Retina (tissue), 1 donor: ENCODE measurements at places on chromosomes 6 and 20.

DNA sequence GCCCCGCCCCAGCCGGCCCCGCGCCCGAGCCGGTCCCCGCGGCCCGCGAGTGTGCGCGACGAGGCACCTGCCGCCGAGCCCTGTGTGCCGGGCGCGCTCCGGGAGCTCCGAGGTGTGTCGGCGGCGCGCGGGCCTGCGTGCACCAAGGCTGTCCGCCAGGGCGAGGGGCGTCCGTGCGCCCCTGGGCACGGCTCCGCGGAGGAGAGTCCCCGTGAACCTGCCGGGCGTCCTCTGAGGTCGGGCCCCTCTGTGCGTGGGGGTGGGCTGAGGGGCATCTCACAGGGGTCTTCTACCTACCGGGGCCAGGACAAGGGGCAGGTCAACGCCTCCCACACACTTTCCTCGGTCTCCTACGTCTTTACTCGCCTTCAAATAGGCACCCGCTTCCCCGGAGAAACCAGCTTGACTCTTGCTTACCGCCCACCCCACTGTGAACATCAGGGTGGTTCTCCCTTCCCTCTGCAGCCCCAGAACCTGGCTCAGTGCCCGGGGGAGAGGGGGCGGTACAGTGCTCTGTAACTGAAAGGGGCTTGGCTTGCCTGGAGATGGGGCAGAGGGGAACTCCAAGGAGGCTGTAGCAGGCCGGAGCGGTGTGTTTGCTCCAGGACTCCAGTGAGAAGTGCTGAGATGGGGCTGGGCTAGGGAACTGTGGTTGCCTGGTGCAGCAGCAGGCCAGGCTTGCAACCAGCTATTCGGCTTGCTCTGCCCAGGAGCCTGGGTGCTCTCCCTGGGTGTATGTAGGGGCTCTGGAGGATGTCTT, at the start of gene SAMD10:
Gene SAMD10 (minus strand): TSS at position 86 of the 760 bp plus-strand sequence. CDS start 175 bp downstream, outside the sequence.
- DNase-seq, result peak; percentile 67

- DNase-seq, result no peak
These were observed 149.7 kb downstream of the LRRC1 start for GRCh38 chr6:53944543-53944942.

DNA sequence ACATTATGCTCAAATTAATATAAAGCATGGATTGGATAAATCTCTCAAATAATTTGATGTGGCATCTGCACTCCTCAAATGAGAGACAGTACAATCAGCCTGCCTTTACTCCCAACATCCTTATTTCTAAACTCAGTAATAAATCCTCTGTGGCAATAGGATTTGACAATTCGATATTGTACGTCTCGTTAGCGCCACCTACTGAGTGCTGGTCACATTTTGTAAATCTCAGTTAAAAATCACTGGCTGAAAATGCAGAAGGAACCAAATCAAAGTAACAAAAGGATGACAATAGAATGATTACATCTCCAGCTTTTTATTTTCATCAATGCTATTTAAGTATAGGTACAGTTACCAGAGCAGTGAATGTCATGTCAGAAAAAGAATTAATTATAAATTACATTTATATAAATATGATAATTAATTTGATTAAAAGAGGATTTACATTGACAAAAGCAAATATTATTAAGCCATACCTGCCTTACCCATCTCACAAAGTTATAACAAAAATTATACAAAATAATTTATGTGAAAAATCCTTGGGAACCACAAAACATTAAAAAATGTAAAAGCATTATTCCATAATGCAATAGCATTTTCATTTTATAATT, 20.2 kb upstream of the GJE1 start:
- DNase-seq, result peak; percentile 51

- no peak for DNase-seq
These were observed 800 bp upstream of the GRIK2 start for GRCh38 chr6:101392586-101393230.

GRCh38 chr20:62737271-62737811, 28.7 kb downstream of the NTSR1 start:
- DNase-seq, result peak; percentile 16

DNA sequence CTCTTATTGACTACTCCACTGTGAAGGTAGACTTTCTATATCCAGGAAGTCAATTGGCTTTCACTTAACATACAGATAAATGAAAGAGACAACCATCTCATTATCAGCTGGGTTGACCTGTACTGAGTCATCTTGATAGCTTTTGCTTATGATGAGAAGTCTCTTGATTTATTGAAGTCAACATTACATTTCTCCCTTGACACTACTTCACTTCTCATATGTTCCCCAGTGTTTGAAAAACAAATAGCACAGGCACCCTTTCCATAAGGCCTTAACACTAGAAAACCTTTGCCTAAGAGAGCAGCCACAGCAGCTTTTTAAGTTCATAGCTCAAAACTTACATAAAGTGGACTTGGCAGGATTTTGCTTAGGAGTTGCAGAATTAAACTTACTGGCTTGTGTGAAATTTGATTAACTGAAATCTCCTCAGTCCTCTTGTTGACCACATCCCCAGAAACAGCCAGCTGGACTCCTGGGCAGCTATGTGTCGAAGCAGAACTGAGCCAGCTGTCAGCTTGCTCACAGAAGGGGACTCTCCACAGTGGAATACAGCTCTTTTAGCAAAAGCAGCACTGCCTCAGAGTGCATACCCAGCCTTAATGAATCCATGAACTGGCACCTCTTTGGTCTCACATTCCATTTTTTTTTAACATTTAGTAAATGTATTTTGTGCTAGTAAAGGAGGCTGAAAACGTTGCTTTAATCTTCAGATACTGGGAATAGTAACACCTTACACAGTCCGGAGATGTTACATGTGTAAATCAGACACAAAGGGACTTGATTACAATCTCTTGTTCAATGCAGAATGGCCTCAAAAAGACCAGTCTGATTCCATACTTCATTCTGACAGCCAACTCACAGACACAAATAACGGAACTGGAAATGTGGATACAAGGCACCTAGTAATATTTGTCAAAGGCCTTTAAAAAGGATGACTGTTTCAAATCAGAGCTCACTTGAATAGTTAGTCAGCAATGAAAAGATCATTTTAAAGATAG, 1532.7 kb downstream of the HACE1 start:
- DNase-seq, result peak; percentile 74

GRCh38 chr6:84651583-84651982, 112.8 kb downstream of the TBX18 start:
- no peak for DNase-seq

DNA sequence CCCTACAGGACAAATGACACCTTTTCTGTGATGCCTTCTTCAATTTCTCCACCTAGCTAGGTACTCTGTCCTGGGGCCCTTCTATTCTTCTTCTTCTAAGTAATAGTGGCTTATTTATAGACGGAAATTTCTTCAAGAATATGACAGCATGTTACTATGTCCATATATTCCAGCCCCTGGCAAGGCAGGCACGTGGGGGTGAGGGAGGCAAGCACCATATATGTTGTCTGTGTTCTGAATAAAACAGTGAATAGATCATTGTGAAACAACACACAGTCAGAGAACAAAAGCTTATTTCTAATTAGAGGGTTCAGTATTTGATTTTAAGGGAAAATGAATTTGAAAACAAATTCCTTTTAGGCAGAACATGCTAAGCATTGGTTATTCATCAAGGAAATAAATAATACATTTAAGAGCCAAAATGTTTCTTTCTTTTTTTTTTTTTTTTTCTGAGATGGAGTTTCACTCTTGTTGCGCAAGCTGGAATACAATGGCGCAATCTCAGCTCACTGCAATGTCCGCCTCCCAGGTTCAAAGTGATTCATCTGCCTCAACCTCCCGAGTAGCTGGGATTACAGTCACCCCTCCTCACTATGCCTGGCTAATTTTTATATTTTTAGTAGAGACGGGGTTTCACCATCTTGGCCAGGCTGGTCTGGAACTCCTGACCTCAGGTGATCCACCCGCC, 6.2 kb downstream of the HEBP2 start:
- no peak for DNase-seq

DNA sequence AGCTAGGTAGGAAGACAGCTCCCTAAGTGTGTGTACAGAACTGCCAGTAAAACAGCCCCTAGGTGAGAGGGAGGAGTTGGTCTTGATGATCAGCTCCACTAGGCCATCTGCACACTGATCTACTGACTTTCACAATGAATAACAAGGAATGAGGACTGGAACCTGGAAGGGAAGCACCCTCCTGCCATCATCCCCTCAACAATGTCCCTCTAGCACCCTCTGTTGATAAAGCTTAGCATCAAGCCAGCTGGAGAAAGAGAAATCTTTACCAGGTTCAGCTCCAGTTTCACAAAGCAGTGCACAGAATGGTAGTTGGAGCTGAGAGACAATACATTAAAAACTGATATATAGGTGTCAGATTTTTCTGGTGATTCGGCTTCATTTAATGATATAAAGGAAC, 57.2 kb upstream of the IRAK1BP1 start:
- DNase-seq, result peak; percentile 58

GRCh38 chr6:112482373-112482772, 135.2 kb downstream of the RFPL4B start:
- no peak for DNase-seq

GRCh38 chr6:21489826-21490225, 103.7 kb upstream of the SOX4 start:
- DNase-seq, result no peak

- DNase-seq, result no peak
These were observed 44.0 kb downstream of the RANBP9 start for GRCh38 chr6:13667655-13668054.

DNA sequence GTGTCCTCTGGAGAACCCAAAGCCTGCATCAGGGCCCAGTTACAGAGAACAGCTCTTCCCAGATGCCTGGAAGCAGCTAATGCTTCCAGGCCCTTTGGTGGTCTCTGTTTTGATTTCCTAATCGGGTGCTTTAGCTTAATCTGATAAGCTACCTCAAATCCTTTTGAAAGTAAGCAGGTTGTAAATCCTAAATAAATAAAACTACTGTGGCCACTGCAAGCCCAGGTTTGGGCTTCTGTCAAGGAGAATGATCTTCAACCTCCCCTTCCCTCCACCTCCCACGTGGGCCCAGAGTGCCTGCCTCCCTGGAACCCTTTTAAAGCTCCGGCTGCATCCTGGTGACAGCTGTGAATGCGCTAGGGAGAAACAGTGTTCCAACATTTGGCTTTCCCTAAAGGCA, 25.2 kb upstream of the FYN start:
- DNase-seq, result no peak

GRCh38 chr6:130337534-130337933, 28.3 kb upstream of the TMEM200A start:
- DNase-seq, result no peak

- DNase-seq, result no peak
These were observed 27.9 kb downstream of the LOC128125822 start for GRCh38 chr6:63600136-63600535.

GRCh38 chr6:39906318-39906761, 27.9 kb downstream of the MOCS1 start:
- DNase-seq, result no peak

GRCh38 chr20:50163570-50164317, 10.2 kb upstream of the PEDS1 start:
- DNase-seq, result peak; percentile 19

- DNase-seq, result no peak
These were observed 1173.9 kb upstream of the CITED2 start for GRCh38 chr6:140548366-140548765.

- DNase-seq, result no peak
These were observed 219.8 kb upstream of the ARID1B start for GRCh38 chr6:156557251-156557910.

- no peak for DNase-seq
These were observed 8.5 kb downstream of the TPD52L2 start for GRCh38 chr20:63873477-63873971.

DNA sequence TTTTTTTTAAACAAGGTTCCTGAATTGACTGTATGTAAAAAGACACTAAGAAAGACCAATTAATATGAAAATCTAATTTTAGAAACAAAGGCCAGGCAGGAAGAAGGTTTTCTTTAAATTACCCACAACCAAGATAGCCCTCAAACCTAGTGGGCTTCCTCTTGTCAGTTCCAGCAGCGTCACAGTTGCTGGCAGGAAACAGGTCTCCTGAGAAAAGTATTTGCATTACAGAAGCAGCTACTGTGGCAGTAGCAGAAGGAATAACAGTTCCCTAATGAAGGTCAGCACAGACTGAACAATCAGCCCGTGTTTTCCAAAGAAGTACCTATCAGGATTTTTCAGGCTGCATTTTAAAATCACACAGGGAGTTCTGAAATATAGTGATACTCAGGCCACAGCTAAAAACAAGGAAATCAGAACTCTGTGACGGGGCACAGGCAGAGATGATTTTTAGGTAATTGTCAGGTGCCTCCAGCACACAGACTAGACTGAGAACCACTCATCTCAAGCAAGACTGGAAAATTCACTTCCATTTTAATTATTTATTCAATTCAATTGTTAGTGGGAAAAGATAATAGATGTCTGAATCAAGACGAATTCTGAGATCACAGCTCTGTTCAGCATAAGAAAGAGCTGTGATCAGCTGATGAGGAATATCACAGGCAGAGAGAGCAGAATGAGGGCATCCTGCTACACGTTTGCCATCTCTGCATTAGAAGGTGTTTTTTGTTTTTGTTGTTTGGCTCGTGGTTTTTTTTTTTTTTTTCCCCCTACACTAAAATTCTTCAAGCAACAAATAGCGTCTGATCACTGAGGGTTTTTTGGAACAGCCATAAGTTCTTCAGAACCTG, 230.5 kb upstream of the KHDRBS2 start:
- DNase-seq, result peak; percentile 23

- DNase-seq, result peak; percentile 38
These were observed 41.6 kb downstream of the PLCG1 start for GRCh38 chr20:41178904-41179432.

DNA sequence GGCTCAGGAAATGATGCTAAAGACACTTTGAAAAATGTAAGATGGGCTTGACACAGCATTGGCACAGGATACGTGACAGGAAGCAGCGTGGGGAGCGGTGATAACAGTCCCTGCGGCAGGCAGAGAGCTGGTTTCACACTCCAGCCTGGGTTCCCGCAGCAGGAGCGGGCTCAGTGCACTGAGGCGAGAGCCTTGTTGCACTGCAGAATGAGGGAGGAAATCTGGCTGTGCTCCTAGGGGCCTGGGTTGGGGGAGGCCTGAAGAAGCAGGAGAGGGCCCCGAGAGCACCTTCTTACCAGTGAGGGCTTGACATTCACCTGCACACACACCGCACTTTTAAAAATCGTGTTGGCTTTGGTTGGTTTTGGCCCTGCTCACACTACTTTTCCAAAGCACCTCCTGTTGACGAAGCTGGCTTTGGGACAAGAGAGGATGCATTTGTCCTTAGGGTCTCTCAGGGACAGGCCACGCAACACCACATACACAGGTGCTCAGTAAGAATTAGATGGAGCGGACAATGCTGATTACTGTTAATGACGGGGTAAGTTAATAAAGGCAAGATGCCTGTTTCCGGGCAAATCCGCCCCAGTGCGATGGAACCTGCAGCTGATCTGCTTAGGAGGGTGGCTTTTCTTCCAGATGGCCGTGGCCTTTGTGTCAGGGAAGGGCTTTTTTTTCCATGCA, 49.4 kb upstream of the ARMC2 start:
- peak; percentile 55 for DNase-seq
